ENCODE measurements at places on chromosomes 7 and 10. TPM values are rescaled to one million over a fixed set of nuclear protein-coding genes. Genes with fewer than 3 reads are reported as not detected.

- no peak for DNase-seq
Observed at GRCh38 chr7:117134889-117135552, 181.7 kb downstream of the ST7 start.

- DNase-seq: no peak
Observed at GRCh38 chr10:85407088-85407487, 959.5 kb downstream of the GRID1 start.

DNA sequence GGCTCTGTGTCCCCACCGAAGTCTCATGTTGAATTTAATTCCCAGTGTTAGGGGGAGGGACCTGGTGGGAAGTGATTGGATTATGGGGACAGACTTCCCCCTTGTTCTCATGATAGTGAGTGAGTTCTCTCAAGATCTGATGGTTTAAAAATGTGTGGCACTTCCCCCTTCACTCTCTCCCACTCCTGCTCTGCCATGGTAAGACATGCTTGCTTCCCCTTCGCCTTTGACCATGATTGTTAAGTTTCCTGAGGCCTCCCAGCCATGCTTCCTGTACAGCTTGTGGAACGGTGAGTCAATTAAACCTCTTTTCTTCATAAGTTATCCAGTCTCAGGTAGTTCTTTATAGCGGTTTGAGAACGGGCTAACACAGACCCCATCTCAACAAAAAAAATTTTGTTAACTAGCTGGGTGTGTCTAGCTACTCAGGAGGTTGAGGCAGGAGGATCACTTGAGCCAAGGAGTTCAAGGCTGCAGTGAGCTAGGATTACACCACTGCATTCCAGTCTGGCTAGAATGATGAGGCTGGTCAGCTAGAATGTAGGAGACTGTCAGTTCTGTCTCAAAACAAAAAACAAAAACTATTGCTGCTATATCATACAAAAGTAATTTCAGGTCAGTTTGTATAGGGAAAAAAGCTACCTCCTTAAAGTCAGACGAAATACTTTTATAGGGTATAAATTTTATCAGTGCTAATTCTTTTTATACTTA, 57.7 kb downstream of the ATAD1 start:
- no peak for DNase-seq

DNA sequence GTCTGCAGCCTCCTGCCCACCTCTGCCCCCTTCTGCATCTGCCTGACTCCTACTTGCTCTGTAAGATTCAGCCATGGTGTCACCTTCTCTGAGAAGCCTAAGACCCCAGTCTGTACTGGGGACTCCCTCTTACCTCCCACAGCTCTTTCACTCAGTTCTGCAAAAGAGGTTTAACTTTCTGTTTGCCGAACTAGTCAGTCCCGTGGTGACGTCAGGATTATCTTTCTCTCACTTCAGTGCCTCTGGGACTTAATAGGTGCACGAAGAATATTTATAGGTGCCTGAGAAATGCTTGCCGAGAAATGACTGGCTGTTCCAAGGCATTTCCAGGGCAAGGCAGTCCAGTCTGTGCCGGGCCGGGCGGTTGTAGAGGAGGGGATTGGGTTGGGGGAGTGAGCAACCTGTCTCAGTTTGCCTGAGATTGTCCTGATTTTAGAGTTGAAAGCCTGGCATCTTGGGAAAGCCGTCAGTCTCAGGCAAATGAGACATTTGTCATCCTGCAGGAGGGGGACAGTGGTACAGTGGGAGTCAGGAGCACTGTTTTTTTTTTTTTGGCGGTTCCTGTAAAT, 227.5 kb upstream of the NPVF start:
- DNase-seq: no peak

- DNase-seq: no peak
Observed at GRCh38 chr10:18224626-18225445, 84.6 kb downstream of the CACNB2 start.

GRCh38 chr7:149599636-149600206, 102.1 kb upstream of the ZNF746 start:
- DNase-seq: no peak

DNA sequence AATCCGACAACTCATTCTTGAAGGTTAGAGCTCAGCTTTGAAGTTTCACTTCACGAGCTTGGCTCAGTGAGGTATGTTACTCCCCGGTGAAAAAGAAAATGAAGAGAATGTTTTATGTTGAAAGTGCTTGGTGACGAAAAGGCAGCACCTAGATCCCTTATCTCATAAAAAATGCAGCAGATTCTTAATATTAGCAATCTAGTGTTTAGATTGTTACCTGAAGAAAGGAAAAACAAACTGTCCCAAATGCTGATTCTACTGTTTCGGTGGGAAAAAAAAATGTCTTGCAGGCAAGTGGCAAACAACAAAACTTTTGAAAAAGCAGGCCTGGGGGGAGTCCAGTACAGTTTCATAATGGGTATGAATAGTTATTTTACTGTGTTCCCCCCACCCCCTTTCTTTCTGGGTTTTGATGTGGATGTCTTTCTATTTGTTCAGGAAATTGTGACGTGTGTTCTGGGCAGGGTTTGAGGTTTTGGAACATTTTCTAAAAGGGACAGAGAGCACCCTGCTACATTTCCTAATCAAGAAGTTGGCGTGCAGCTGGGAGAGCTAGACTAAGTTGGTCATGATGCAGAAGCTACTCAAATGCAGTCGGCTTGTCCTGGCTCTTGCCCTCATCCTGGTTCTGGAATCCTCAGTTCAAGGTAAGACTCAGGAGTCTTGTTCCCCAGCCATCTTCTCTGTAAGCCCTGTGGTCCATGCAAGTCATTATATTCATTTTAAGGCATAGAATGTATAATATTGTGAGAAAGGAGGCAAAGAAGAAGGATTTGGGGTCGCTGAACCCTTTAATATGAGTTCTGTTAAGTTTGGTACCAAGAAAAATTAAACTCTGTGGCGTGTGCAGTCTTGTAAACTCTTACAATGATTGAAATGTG, at the start of gene SRGN:
Gene SRGN (plus strand): TSS at position 514 of the 881 bp plus-strand sequence. CDS start 55 bp downstream, at position 569.
- DNase-seq: no peak

GRCh38 chr10:21617267-21617666, 83.2 kb downstream of the MLLT10 start:
- no peak for DNase-seq

DNA sequence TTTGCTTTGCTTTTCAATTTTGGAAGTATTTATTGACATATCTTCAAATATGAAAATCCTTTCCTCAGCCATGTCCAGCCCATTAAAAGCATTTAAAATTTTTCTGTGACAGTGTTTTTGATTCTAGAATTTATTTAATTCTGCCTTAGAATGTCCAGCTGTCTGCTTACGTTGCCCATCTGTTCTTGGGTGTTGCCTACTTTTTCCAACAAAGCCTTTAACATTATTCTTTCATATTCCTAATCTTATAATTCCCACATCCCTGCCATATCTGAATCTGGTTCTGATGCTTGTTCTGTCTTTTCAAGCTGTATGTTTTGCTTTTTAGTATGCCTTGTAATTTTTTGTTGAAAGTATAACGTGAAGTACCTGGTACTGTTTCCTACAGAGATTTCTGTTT, 204.7 kb upstream of the VSTM2A start:
- DNase-seq: no peak

Gene FAM25C
- polyA plus RNA-seq: not detected

Gene DNA2
- 21.8 TPM for polyA plus RNA-seq

Gene SORCS1
- polyA plus RNA-seq: 18.3 TPM

Gene GJD4
- polyA plus RNA-seq: 0.13 TPM
